ENCODE measurements at places on chromosomes 2 and 18.

- no peak for DNase-seq
Measured at GRCh38 chr2:24010477-24011249, 778 bp downstream of the MFSD2B start.

DNA sequence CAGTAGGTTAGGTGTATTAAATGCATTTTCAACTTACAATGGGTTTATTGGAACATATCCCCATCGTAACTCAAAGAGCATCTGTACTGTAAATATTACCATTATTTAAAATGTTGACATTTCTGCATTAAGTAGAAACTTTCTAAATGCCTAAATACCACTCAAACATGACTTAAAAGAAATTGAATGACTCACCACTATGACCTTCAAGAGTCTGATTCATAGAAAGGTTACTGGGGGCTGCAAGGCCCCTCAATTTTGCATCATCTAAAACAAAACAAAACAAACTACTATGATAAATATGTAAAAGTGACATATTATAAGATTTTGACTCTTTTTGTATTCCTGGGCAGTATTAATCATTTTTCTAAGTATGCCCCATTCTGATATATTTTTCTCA, 7.6 kb downstream of the WDR35 start:
- no peak for DNase-seq

- no peak for DNase-seq
Measured at GRCh38 chr18:8658858-8659485, 46.4 kb upstream of the MTCL1 start.

- DNase-seq = no peak
Measured at GRCh38 chr2:197080578-197081216, 154.2 kb upstream of the PGAP1 start.

- no peak for DNase-seq
Measured at GRCh38 chr2:170878066-170878465, 51.0 kb upstream of the GORASP2 start.

DNA sequence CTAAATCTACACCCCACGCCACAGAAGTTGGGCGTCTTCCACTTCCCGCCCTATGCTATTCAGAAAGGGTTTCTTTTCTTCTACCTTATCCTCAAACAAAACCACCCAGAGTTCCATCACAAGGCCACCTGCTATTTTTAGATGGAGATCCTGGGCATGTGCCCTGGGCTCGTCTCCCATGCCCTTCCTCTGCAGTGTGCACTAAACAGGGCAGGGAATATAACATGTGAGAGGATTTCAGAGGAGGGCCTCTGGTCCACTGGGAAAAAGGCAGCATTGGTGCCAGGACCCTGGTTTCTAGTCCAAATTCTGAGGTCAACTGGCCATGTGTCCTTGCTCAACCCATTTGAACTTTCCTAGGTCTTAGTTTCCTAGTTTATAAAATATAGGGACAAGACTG, 320.0 kb downstream of the NCKAP5 start:
- DNase-seq = no peak

GRCh38 chr2:224922142-224922727, 120.0 kb downstream of the DOCK10 start:
- DNase-seq = no peak

GRCh38 chr2:24438106-24438505, 52.9 kb upstream of the NCOA1 start:
- no peak for DNase-seq

DNA sequence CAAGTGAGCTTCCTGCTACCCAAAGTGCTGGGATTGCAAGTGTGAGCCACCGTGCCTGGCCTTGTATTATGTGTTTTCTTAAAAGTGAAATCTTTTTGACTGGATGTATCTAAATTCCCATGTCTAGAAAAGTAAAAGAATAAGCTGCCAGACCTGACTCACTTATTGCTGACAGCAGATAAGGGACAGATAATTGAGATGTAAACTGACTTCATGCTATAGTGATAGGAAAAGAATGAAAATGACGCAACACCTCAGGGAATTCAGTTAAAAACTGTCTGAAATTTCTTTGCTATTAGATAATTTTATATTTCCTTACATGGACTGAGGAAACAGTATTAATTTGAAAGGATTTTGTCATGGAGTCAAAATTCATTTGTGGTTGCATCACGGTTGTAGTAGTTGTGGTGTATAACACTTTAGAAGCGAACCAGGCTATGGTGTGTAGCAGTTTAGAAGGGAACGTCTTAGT, 19.4 kb downstream of the TTC27 start:
- no peak for DNase-seq

GRCh38 chr2:96548558-96549465, 12.3 kb downstream of the ARID5A start:
- DNase-seq = no peak

DNA sequence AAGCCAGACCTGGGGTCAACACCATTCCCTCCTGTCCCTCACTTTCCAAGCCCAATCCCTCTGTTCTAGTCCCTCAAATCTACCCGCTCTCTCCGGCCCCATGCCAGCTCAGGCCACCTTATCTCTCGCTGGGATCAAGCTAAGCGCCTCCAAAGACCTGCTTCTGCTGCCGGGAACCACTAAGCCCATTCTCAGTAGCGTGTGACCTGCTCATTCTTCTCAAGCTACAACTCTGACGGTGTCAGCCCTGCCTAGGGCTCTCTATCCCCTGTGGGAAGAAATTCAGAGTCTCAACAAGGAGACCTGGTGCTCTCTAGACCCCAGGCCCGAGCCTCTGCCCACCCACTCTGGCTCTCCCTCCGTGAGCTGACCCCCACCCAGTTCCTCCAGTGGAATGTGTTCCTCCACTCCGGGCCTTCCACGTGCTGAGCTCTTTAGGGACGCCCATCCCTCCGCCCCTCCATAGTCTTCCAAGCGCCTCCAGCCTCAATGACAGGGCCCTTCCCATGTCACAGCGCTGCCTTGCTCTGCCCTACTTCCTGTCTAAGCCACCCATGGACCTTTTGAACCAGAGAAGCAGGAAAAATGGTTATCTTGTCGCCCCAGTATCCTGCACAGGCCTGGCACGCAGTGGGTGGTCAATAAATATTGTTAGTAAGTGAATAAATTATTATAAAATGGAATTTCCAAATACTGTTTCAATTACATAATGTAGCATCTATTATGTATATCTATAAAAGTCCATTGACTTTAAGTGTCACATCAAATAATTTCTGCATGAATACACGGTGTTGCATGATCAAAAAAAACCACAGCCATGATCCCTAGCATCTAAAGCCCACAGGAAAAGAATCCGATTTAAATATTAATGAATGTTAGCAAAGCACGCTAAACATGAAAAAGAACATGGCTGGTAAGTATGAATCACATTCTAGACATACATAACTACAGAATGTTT, 127.6 kb downstream of the ZNF516 start:
- no peak for DNase-seq

Data from activated T-cell treated with anti-CD3 and anti-CD28 coated beads for 24 hours (primary cell).